ENCODE measurements at places on chromosomes 16 and 17.

DNA sequence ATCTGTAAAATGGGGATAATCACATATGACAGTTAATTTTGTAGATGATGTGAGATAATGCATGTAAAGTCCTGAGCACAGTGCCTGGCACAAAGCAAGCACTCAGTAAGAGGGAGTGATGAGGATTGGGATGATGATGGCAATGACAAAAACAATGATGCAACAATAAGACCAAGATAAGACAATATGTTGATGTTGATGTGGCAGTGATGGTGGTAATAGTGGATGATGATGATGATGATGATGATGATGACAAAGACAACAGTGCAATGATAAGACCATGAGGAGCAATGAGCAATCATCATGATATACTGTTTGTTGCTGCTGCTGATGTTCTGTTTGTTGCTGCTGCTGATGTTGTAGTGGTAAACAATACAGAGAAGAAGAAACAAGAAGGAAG lies 344.1 kb downstream of the NPIPA8 start:
- no peak for DNase-seq

GRCh38 chr17:66840061-66840460 lies 5.1 kb downstream of the CACNG5 start:
- DNase-seq, result no peak

GRCh38 chr17:39716879-39717536 lies 13.3 kb downstream of the MIEN1 start:
- no peak for DNase-seq

DNA sequence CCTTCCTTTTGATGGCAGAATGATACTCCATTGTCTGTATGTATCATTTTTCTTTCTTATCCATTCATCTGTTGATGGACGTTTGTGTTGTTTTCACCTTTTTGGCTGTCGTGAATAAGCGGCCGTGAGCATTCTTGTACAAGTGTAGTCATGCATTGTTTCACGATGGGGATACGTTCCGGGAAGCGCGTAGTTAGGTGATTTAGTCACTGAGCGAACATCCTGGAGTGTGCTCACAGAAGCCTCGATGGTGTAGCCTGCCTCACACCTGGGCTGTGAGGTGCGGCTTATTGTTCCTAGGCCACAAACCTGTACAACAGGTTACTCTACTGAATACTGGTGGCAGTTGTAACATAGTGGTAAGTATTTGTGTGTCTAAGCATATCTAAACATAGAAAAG lies 136.5 kb downstream of the CMIP start:
- DNase-seq, result no peak

DNA sequence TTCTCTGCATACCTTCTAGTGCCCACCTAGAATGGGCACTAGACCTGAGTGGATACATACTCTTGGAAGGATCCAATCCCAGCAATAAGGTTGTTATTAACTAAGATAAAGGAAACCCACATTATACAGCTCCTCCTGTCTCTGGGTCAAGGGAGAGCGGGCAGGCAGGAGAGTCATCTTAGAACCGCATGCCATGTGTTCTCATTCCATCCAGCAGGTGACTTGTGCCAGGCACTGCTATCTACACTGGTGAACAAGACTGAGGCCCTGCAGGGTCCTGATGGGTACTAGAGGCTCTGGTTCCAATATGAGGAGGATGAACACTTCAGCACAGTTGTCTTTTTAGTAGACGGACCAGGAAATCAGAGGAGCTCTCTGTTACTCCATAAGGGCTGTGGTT lies 5.9 kb upstream of the CD300H start:
- DNase-seq, result no peak

DNA sequence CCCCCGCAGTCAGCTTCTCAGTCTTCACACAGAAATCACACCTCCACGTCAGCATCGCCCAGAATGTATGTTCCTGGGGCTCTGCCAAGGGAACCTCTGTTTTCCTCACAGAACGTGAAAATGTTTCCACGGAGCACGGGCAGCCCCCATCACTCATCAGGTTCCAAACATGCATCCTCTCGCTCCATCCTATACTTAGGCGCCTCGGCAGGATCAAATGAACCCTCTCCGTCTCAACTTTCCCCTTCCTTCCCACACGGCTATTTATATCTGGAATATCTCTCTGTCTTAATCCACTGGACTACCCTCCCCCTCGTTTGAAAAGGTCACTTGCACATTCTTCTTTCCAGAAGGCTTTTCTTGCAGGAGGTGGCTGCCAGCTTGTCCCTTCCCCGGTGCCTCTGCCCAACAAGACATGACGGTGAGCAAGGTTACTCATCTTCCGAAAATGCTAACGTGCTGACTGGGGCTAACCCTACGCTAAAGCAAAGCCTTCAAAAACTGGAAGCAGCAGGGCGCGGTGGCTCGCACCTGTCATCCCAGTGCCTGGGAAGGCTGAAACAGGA lies 21.6 kb downstream of the NXN start:
- DNase-seq, result no peak

GRCh38 chr17:76123749-76124581 lies 17.1 kb downstream of the FOXJ1 start:
- DNase-seq, result no peak

DNA sequence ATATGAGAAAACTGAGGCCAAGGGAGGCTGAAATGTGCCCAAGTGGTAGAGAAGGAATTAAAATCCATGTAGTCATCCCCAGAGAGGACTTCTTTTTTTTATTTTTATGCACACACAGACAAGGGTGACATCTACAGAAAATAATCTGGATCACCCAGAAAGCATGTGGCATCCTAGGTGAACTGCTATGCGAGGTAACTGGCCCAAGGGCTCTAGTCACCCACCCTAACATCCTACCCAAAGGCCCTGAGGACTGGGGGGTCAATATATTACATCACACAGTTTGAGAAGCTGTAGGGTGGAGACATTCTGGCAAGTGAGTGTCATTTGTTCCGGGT lies 23.3 kb downstream of the TEX14 start:
- DNase-seq, result no peak

DNA sequence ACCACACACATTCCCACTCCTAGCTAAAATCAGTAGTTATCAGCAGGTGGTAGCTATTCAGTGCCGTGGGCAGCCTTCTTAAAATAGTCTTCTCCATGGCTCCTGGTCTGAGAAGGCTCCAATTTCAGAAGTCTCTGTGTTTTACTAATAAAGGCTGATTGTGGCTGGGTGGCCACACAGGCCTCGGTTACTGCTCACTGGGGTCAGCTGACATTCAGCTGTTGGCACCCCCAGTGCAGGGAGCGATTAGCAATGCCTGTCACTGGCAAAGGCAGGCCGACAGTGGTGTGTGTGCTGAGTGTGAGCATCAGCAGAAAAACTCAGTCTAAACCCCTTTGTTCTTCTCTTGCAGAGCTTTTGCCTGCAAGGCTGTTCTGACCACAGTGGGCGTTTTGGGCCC lies 16.6 kb upstream of the DBNDD1 start:
- no peak for DNase-seq

- peak; percentile 84 for DNase-seq
Observed at GRCh38 chr17:60392845-60393702, 1.1 kb upstream of the USP32 start.
